Kidney epithelial cell (primary cell): ENCODE measurements at places on chromosomes 7 and 10.

GRCh38 chr7:44281811-44282600, 43.4 kb downstream of the CAMK2B start:
- no peak for DNase-seq

DNA sequence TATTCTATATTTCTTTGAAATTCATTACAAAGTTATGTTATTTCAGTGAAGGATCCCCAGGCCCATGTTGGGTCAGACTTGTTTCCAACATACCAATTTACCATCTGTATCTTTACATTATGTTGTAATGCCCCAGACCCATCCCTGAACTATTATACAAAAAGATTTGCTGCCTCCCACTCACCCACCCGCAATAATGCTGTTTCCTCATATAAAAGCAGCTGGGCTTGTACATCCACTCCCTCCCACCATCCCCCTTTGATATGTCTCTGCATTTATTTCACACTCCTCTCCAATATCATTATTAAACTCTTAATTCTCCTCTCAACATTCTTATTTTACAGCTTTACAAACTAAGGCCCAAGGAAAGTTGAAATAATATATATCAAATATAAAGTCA, 153.7 kb downstream of the DOCK4 start:
- no peak for DNase-seq

DNA sequence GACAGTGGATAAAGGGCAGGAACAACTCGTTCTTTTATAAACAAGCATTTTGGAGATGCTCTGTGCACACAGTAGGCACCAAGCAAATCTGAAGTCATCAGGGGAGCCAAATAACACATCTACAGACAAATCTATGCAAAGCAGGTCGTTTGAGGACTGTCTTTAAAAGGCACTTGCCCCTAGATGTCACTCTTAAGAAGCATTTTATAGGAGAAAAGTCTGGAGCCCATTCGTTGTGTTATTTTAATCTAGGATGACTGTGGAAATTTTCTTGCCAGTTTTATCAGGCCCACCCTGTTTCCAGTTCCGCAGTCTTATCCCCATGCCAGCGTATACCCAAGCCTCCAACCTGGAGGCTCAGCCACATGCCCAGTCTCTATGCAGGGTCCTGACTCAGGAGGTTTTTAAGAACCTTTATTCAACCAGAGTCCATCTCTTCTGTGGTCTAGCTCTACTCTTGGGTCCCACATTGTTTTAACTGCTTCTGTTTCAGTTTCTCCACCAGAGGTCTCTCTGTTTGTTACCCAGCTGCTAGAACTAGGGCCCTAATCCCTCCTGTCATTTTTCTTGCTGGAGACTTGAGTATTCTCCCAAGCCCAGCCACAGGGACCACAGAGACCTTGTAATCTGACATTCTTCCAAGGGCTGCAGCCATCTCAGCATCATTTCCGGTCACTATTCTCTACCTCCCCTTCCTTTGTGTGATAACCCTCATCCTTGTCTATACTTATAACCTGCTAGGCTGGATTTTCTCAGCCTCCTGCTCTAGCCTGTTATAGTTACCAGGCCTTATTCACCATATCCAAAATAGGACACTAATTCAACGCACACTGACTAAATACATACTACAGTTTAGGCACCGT, 26.7 kb downstream of the PIK3CG start:
- no peak for DNase-seq

GRCh38 chr10:33036670-33037069, 78.6 kb upstream of the ITGB1 start:
- DNase-seq, result no peak

DNA sequence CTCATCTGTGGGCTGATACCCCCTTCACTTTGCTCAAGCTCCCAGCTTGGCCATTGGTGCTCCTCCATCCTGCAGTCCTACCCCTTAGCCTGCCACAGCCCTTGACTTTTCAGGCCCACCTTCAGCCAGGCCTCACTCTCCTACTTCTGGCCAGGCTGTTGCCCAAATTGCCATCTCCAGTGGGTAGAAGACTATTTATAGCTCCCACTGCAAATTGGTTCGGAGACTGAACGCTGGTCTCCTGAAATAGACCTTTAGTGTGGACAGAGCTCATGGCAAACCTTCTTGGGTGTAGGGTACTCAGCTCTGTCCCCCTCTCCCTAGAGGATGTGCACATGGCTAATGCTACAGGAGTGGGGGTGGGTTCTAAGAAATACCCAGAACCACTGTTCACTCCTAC, 697.8 kb downstream of the LRMDA start:
- DNase-seq, result no peak

DNA sequence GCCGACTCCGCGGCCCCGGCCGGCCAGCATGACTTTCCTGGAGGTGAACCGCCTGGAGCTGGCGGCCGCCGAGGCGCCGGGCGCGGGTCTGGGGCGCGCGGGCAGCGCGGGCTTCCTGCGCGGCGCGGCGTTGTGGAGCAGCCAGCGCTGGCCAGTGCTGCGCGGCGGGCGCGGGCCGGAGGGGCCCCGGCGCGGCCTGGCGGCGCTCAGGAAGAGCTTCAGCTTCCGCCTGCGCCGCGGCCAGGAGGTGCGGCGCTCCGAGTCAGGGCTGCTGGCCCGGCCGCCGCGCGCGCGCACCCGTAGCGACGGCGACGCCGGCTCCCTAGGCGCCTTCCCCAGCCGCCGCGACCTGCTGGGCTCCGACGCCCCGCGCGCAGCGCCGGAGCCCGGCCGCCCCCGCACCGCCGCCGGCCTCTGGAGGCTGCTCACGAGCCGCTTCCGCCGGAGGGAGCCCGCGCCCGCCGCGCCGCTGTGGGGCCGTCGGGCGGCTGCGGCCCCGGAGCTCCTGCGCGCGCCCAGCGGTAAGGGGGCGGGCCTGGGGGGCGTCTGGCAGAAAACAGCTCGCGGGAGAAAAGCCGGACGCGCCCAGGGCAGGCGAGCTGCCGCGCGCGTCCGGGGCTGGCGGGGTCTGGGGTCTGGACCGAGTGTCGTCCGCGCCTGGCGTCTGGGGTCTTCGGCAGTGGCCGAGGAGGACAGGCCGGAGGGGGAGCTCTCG, 29.0 kb downstream of the AGAP3 start:
- no peak for DNase-seq
